ENCODE measurements at places on chromosomes 11 and 22.

DNA sequence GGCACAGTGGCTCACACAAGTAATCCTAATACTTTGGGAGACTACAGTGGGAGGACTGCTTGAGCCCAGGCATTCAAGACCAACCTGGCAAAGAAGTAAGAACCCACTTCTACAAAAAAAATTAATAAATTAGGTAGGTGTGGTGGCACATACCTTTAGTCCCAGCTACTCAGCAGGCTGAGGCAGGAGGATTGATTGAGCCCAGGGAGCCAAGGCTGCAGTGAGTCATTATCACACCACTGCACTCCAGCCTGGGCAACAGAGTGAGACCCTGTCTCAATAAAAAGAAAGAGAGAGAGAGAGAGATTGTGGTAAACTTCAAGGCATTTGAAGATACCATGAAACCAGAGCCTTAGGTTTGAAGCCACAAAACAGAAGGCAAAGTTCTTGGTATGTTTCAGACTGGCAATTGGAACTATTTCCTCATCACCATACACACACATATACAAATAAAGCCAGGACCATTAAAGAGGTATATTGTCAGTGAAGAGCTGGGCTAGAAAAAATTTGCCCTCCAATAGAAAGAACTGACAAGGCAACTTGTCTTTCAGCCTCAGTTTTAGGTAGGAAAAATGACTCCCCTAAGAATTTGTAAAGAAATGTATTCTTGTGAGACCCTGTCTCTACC lies 24.6 kb upstream of the B3GNT6 start:
- no peak for DNase-seq

GRCh38 chr11:92855607-92856405 lies 113.6 kb upstream of the MTNR1B start:
- peak; percentile 40 for DNase-seq

- peak; percentile 19 for DNase-seq
Measured at GRCh38 chr11:111765320-111765983, 737 bp downstream of the PPP2R1B start.

DNA sequence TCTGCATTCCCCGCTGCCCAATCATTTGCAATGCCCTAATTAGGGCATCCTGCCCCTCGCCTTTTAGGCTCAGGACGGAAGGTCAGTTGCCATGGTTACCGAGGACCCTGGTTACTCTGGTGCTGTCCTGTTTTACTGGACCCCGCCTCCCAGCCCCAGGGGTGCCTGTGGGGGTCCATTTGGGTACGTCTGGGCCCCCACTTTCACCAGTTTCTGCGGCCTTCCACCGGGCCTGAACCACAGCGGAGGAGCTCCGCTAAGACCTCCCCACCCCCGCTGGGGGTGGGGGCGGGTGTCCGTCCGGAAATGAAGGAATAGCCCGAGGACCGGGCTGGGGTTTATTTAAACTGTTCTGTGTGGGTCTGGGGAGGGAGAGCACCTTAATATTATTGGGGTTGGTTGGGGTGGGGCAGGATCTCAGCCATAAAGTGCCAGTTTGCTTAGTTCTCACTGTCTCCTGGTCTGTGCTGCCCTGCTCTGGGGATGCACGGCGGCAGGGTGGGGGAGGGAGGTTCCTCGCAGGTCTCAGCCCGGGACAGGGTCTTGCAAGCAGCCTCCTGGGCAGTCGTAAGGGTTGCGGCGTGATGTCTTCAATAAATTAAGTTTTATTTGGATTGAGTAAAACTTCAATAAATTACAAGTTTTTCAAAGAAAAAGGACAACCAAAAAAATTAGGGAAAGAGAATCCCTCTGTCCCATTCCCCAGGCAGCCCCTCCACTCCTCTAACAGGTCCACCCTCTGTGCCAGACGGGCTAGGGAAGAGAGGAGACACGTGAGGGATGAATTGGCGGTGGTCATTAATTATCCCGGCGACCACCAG lies 5.3 kb downstream of the PHOX2A start:
- peak; percentile 51 for DNase-seq

- DNase-seq, result no peak
Measured at GRCh38 chr11:62432695-62433094, 13.9 kb downstream of the SCGB1A1 start.

GRCh38 chr22:36123673-36124630 lies 36.6 kb downstream of the APOL3 start:
- peak; percentile 99 for DNase-seq

- DNase-seq, result peak; percentile 76
Measured at GRCh38 chr11:11620921-11621572, 758 bp downstream of the GALNT18 start.

DNA sequence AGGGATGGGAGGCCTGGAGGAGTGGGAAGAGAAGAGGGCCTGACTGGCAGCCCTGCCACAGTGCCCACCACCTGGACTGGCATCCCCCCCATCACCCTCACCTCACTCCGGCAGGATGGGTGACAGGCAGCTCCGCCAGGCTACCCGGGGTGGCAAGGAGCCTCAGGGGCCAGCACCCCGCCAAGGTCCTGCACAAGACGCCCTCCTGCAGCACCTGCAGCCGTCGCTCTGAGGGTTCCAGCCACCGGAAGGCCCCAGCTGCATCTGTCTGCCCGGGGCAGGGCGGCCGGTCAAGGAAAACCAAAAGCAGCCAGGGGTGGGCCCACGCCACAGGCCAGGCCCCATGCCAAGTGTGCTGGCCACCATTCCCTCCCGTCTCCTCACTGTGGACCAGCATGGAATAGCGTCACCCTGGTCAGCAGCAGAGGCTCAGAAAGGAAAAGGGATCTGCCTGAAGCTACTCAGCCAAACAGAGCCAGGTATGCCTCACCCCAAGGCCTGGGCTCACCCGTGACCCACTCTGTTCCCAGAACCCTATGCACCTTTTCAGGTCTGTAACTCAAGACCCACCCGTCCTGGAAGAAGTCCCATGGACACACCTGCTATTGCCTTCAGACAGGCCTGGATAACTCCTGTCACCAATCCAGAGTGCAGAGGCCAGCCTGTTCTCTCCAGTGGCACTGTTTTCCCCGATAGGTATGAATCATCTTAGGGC lies 7.0 kb downstream of the RHBDD3 start:
- no peak for DNase-seq

- DNase-seq, result peak; percentile 17
Measured at GRCh38 chr11:70135625-70136059, 57.5 kb downstream of the ANO1 start.

DNA sequence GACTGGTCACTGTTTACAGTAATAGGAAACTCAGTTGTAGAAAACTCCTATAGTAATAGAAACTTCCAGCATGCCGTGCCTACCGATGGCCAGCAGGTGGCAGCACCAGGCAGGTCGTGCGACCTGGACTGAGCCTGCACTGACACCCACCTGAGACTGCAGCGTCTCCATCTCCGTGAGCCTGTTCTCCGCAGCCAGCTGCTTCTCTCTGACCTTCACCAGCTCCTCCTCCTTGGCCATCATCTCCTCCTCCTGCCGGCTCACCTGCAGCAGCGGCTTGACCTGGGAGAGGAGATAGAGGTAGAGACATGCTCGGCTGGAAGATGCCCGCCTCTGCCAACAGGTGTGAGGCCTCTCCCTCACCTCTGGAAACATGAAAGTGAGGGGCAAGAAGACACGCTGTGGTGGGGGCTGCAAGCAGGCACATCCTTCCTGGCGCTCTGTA lies 48.5 kb downstream of the APOL1 start:
- DNase-seq, result peak; percentile 69

- no peak for DNase-seq
Measured at GRCh38 chr11:117921456-117921855, 7.7 kb downstream of the TMPRSS13 start.

DNA sequence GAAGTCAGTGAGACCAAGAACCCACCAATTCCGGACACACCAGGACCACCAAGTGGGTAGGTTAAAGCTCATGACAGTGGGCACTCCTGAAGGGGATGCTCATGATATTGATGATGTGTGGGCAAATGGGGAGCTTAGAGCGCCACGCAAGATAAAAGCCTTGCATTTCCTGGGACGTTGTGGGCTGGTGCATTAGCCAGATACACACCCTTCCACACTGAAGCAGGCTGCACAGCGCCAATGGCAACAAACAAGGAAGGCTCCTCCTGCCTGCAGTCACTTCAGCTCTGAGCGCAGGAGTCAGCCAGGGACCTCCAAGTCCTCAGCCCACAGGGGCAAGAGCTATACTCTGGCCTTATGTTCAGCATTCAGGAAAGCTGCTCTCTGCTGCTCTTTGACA lies 20.6 kb downstream of the TMEM218 start:
- DNase-seq, result no peak

DNA sequence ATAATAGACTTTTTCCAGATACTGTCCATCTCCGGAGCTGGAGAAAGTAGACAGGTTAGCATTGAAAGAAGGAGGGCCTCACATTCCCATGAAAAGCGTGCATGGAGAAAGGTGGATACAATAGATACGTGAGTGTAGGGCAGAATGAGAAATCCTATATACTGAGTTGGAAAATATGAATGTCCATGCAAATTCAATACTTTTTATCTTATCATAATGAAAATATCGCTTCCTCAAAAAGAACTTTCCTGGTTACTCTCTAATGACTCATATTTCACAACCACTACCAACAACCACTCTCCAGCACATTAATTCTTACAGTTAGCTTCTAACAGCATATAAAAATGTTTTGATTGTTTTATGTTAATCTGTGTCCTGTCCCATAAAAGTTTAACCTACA lies 22.0 kb upstream of the MS4A6A start:
- no peak for DNase-seq

- DNase-seq, result no peak
Measured at GRCh38 chr11:77001613-77002012, 32.6 kb upstream of the B3GNT6 start.

DNA sequence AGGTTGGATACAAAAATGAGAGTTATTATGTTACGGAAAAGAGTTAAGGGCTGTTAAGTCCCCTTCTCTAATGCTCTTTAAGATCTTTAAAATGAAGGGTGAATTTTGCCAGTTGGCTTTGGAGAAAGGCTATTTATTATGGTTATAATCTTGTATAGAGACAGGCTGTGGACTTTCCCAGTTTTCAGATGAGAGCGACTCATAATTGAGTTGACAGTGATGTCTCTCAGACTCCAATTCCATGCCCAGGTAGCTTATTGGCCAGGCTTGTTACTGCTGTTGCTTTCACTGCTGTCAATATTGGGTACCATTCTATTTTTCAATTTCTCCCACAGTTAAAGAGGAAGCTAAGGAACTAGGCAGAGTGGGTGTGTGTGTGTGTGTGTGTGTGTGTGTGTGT lies 13.1 kb downstream of the ENDOD1 start:
- no peak for DNase-seq

DNA sequence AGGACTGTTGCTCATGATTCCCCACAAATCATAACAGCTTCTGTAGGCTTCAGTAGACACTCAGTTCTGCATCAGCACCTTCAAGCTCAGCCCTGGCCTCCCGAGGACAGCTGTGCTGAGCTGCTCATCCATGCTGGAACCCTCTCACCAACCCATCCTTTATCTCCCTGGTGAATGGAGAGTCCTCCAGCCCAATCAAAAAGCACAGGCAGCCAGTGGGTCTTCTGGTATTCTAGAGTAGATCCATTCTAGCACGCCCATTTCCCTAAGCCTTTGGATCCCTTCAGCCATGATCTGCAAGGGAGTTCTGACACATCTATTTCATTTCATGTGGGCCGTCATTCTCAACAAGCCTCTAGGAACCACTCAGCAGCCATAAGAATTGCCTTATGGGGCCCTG lies 44.6 kb upstream of the SPATA19 start:
- DNase-seq, result no peak

DNA sequence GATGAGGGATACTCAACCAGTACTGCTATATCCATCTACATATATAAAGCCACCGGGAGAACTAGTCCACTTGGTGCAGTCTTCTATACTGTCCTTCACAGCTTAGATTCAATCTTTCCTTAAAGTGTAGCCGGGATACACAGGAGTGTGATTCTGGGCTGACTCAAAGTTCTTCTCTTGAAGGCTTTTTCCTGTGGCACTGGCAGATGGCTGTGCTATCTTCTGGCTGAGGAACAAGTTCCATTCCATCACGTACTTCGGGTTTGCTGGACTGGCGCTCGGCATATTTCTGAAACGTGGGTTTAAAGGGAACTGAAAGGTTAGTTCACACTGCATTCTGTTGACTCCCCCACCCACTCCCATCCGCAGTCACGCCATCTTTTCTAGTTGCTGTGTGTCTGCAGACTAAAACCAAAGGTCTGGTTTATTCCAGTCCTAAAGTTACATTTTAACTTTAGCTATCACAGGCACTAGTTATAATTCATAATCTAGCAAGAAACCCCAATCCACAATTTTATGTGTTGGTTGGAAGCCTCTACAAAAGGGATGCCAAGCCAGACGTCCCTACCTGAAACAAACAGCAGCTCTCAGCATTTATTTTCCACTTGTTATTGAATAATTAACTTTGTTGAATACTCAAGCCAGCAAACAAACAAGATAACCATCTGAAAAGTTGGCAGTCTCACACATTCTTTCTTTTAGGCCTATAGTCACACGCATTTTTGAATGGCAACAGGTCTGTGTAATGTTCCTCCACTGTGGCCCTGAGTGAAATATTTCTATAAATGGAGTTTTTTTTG lies 7.5 kb upstream of the C11orf65 start:
- DNase-seq, result no peak

DNA sequence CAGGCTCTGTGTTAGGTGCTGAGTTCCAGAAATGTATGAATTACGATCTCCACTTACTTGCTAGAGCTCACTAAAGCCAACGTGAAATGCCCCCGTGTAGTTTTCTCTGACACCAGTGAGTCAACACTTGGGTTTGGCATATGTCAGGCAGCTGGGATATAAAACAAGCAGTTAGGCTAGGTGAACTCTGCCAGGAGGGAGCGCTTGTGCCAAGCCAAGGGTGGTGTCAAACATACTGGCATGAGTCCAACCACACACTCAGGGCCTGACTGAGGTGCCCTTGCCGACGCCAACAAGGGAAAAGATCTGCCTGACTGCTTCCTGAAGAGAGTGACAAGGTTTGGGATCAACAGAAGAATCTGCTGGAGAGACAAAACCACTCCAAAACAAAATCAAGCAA lies 167.8 kb upstream of the NARS2 start:
- peak; percentile 97 for DNase-seq

DNA sequence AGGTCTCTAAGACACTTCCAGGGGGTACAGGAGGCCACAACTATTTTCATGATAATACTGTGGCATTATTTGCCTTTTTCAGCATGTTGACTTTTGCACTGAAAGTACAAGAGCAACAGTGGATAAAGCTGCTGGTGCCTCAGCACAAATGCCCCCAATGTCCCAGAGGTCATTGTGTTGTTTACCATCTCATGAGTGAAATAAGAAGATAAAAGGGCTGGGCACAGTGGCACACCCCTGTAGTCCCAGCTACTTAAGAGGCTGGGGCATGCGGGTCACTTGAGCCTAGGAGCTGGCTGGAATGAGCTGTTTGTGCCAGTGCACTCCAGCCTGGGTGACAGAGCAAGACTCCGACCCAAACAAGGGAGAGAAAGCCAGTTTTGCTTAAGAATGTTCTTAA lies 72.6 kb upstream of the RAB1B start:
- DNase-seq, result no peak

- peak; percentile 51 for DNase-seq
Measured at GRCh38 chr11:105718641-105719040, 108.8 kb downstream of the GRIA4 start.

- no peak for DNase-seq
Measured at GRCh38 chr22:46349238-46349637, 13.7 kb downstream of the TRMU start.

DNA sequence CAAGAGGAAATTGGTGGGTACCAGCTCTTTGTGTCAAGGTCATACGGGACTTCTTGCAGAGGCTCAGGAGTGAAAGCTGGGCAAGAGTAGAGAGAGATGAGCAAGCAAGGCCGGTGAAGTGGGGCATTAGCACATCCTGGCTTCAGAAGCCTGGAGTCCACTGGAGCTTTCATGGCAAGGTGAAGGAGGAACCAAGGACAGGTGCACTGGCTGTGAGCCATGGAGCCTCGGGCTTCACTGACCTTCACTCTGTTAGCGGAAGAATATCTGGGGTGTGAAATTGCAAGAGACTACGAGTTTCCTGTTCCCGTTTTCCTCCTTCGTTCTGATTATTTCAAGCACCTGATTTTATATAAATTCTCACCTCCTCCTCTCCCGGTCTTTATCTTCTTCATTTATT lies 25.9 kb upstream of the ST14 start:
- no peak for DNase-seq

Measured in NCI-H69 (cell line).